Esophagus muscularis mucosa (tissue), 4 donors: ENCODE measurements at places on chromosomes 12 and 14. TPM values are rescaled to one million over a fixed set of nuclear protein-coding genes. Genes with fewer than 3 reads are reported as not detected.

Gene USP15
- 49.7 TPM for total RNA-seq

Gene SLCO1B1
- total RNA-seq = not detected

Gene NKX2-1
- total RNA-seq = 0.92 TPM

Gene A2ML1
- total RNA-seq = not detected

Gene KRT82
- not detected for total RNA-seq

Gene WSB2
- 76.7 TPM for total RNA-seq

Gene IL22
- not detected for total RNA-seq

Gene RNASE4
- 107 TPM for total RNA-seq

Gene HPD
- 0.99 TPM for total RNA-seq

Gene KRT75
- not detected for total RNA-seq

Gene B4GALNT1
- 10.4 TPM for total RNA-seq

Gene ART4
- total RNA-seq = 0.83 TPM

DNA sequence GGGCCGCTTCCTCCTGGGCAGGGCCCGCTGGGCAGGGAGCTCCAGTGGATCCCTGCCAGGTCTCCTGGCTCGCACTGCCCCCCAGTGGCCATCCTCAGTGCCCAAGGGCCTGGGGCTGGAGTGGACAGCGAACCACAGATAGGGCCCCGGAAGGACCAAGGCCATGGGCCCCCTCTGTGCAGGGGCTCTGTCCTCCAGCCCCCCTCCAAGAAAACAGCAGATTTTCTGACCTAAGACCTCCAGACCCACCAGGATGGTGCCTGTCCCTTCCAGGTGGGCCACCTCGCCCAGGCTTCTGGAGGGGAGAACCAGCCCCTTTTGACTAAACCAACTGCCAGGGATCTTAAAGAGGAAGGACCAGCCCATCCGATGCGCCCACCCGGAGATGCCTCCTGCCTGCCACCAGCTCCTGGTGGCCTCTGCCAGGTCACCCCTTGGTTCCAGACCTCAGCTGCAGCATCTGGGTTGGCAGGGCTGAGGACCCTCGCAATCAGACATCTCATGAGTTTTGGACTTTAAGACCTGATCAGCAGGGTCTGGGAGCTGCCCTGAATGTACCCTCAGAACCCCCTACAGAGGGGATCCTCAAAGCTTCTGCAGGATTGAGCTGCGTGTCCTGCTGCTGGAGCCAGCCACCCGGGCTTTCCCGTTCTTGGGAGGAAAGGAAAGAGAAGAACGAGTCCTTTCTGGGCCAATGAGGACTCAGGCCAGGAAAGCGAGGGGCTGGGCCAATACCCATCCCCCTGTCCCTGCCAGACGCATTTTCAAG lies 325.8 kb upstream of the DIO3 start:
- no peak overlapping the region for H3K4me3 ChIP-seq
- no peaks in the 10 kb centered on the region for H3K27me3 ChIP-seq
- no peak overlapping the region for H3K27ac ChIP-seq
- no peak for DNase-seq

- H3K27ac ChIP-seq = no peak overlapping the region
- peaks cover 81% of the 10 kb centered on the region for H3K36me3 ChIP-seq
- no peak for DNase-seq
- no peaks in the 10 kb centered on the region for H3K27me3 ChIP-seq
- no peak overlapping the region for H3K4me3 ChIP-seq
These were observed 83.9 kb downstream of the EP400 start for GRCh38 chr12:132033627-132034026.

- H3K27ac ChIP-seq = no peak overlapping the region
- no peaks in the 10 kb centered on the region for H3K27me3 ChIP-seq
- no peaks in the 10 kb centered on the region for H3K4me1 ChIP-seq
- no peaks in the 10 kb centered on the region for H3K36me3 ChIP-seq
These were observed 132.6 kb downstream of the NTS start for GRCh38 chr12:86006727-86007126.

- no peaks in the 10 kb centered on the region for H3K27me3 ChIP-seq
- no peak overlapping the region for H3K27ac ChIP-seq
- no peak for DNase-seq
- no peak overlapping the region for H3K4me3 ChIP-seq
- no peaks in the 10 kb centered on the region for H3K36me3 ChIP-seq
These were observed 45.1 kb upstream of the KITLG start for GRCh38 chr12:88625356-88625755.

DNA sequence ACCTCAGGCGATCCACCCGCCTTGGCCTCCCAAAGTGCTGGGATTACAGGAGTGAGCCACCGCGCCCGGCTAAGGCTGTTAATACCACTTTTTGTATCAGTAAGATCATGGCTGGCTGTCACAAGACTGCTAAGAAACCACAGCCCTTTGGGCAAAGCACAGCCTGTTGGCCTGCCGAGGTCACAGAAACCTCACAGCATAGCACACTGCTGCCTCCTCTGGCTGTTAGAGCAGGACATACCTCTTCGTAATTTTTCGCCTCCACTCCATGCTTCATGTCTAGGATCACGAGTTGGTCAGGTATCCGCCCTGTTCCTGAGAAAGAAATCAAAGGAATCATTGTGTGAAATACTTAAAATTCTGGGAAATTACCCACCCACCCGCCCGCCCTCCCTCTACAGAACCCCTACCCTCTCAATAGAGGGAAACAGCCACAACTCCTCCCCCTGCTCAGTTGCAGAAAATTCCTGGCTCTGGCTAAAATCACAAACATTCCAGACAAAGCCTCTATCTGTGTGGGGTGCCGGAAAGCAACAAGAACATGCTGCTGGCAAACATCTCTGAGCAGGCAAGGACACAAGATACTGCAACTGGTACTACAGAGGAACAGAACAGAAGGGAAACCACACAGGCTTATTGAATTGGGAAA lies 20.7 kb upstream of the NEK9 start:
- H3K36me3 ChIP-seq = peaks cover 48% of the 10 kb centered on the region
- no peak overlapping the region for H3K4me3 ChIP-seq
- H3K27me3 ChIP-seq = no peaks in the 10 kb centered on the region
- peaks cover 31% of the 10 kb centered on the region for H3K4me1 ChIP-seq

DNA sequence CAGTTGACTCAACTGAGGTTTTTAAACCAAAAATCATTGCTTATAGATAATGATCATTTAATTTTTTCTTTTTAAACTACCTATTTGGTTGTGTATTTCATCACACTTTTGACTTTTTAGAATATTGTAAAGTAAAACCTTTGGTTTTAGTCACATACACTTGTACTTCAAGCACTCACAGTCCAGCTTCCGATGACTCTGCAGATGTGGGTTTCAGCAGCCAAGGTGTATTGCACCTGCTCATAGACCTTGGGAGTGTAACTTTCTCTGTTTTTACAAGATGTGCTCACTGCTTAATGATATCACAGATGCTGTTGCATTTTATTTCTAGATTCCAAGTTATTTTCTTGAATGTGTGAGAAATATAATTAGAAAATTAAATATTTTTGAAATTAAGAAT lies 188.3 kb upstream of the SLC38A2 start:
- no peaks in the 10 kb centered on the region for H3K36me3 ChIP-seq
- H3K27ac ChIP-seq = no peak overlapping the region
- no peaks in the 10 kb centered on the region for H3K27me3 ChIP-seq
- DNase-seq = no peak
- H3K4me3 ChIP-seq = no peak overlapping the region
- H3K4me1 ChIP-seq = peaks cover 4% of the 10 kb centered on the region

- no peaks in the 10 kb centered on the region for H3K36me3 ChIP-seq
- no peaks in the 10 kb centered on the region for H3K27me3 ChIP-seq
- no peaks in the 10 kb centered on the region for H3K4me1 ChIP-seq
- no peak overlapping the region for H3K27ac ChIP-seq
- no peak overlapping the region for H3K4me3 ChIP-seq
These were observed 210.1 kb downstream of the RGS6 start for GRCh38 chr14:72142328-72142727.

- H3K4me1 ChIP-seq = peaks cover 29% of the 10 kb centered on the region
- no peak overlapping the region for H3K27ac ChIP-seq
- no peaks in the 10 kb centered on the region for H3K36me3 ChIP-seq
- H3K4me3 ChIP-seq = no peak overlapping the region
- H3K27me3 ChIP-seq = no peaks in the 10 kb centered on the region
These were observed 11.0 kb downstream of the CNOT2 start for GRCh38 chr12:70254225-70254624.

GRCh38 chr12:125185740-125186470 lies 120.7 kb downstream of the AACS start:
- peaks cover 39% of the 10 kb centered on the region for H3K4me1 ChIP-seq
- H3K36me3 ChIP-seq = no peaks in the 10 kb centered on the region
- peaks cover 28% of the 10 kb centered on the region for H3K27me3 ChIP-seq
- DNase-seq = no peak

- no peaks in the 10 kb centered on the region for H3K36me3 ChIP-seq
- H3K27me3 ChIP-seq = no peaks in the 10 kb centered on the region
- no peaks in the 10 kb centered on the region for H3K4me1 ChIP-seq
These were observed 150.1 kb upstream of the FSCB start for GRCh38 chr14:44657203-44657602.

DNA sequence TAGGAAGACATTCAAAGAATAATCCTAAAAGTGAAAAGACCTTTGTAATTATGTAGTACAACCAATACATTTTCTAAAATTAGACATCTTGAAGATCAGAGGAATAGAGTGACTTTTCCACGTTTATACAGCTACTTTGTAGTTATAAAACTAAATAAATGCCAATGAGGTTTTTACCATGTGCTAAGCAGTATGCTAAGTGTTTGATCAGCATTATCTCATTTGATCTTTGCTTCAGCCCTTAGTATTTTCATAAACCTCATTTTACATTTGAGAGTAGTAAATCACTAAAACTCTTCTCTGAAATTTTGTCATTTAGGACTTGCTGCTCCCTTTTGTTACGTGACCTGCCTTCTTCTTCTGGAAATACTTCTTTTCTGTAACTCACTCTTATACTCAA lies 13.6 kb downstream of the MBIP start:
- no peaks in the 10 kb centered on the region for H3K27me3 ChIP-seq
- H3K4me1 ChIP-seq = no peaks in the 10 kb centered on the region
- H3K27ac ChIP-seq = no peak overlapping the region
- H3K36me3 ChIP-seq = peaks cover 68% of the 10 kb centered on the region

DNA sequence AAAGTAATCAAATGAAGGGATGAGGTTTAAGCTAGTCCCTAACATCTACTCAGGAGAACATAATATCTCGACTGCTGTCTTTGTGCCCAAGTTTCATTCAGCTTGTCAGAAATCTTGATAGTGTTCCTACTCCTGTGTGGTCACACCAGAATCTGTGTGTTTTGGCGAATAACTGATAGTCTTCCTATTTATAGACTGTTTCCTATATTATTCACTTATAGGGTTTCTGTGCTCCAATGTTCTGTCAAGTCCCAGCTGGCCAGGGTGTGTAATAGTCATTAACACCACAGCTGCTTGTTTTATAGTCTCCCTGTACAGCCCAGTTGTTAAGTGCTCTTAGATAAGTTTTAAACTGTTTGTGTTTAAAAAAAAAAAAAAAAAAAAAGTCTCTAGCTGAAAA lies 45.9 kb downstream of the GPR135 start:
- no peak overlapping the region for H3K4me3 ChIP-seq
- peaks cover 29% of the 10 kb centered on the region for H3K4me1 ChIP-seq
- H3K27ac ChIP-seq = peak overlapping the region; percentile 57
- DNase-seq = no peak
- no peaks in the 10 kb centered on the region for H3K27me3 ChIP-seq

DNA sequence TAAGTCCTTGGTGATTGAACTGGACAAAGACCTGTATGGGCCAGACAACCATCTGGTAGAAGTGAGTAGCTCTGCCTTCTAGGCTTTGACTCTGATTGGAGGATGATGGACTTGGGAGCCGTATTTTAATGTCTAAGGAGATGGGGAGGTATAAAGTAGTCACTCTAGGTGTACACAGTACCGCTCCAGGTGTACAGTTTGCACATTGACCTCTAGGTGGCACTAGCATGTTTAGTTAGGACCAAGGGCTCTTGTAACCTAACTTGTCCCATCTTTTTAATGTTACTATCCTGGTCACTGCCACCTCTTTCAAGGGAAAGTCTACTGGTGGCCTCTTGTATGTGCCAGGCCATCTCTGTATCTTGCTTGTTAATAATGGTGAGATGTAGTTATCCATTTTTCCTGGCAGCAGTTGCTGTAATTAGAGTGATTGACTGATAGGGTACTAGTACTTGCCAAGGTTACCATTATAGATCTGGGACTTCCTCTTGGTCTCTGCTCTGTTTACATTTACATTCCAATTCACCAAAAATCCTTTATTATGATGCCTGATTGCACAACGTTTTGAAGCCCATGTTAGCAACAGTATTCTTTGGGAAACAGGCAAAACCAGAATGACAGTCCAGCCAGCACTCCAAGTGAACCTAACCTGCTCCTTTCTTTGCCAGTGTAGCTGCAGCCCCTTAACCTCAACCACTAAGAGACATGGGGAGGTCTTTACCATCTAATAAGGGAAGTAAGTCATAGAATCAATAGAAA lies 3.6 kb downstream of the SMARCD1 start:
- peaks cover 59% of the 10 kb centered on the region for H3K36me3 ChIP-seq
- H3K4me3 ChIP-seq = no peak overlapping the region
- H3K27ac ChIP-seq = no peak overlapping the region
- peaks cover 36% of the 10 kb centered on the region for H3K4me1 ChIP-seq
- no peak for DNase-seq
- H3K27me3 ChIP-seq = no peaks in the 10 kb centered on the region

DNA sequence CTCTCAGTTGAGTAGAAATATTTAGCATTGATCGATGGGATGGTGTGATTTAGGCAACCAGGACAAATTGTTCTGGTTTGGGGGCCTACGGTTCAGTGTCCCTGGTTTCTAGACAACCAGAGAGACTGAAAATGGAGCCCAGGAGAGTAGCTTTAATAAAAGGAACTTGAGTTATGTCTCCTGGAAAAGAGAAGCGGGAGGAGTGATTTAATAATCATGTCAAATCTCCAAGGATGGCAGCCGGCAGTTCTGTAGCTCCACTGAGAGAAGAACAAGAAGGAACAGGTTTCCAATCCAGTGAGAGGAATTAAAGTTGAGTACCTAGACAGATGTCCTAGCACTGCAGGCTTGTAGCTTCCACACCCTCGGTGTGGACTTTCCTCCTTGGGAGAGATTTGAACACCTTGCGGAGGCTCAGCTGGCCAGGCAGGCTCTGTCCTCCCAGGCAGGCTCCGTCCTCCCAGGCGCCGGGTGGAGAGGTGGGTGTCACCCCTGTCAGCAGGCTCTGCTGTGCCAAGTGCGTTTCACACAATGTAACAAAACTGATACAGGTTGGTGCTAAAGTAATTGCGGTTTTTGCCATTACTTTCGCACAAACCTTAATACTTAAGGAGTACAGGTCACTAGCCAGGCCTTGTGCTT lies 45.9 kb downstream of the SLC6A12 start:
- no peak for DNase-seq
- H3K4me1 ChIP-seq = peaks cover 6% of the 10 kb centered on the region
- no peaks in the 10 kb centered on the region for H3K36me3 ChIP-seq
- H3K4me3 ChIP-seq = no peak overlapping the region
- no peaks in the 10 kb centered on the region for H3K27me3 ChIP-seq

- H3K27ac ChIP-seq = no peak overlapping the region
- no peak for DNase-seq
- H3K4me3 ChIP-seq = no peak overlapping the region
These were observed 9.5 kb downstream of the GPR19 start for GRCh38 chr12:12686472-12686871.

DNA sequence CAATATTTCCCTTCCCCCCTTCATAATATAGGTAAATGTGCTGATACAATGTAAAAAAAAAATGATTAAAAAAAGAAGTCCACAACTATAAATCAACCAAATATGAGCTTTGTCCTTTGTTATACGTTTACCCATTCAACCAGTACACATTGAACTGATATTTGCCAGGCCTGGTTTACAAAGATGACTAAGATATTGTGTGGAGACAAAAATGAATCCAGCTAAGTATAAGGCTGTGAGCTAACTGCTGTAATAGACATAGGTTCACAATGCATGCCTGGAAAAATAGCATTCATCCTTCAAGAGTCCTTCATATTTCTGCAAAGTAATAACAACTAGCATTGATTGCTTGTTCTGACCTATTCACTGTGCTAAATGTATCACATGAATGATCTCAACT lies 6.9 kb downstream of the C12orf56 start:
- H3K4me1 ChIP-seq = no peaks in the 10 kb centered on the region
- H3K27me3 ChIP-seq = no peaks in the 10 kb centered on the region
- no peak for DNase-seq
- H3K36me3 ChIP-seq = no peaks in the 10 kb centered on the region
